Calu3 (cell line): ENCODE measurements at places on chromosomes 1 and 21.

- no peak for DNase-seq
These were observed 36.0 kb downstream of the OVAAL start for GRCh38 chr1:180594723-180595122.

DNA sequence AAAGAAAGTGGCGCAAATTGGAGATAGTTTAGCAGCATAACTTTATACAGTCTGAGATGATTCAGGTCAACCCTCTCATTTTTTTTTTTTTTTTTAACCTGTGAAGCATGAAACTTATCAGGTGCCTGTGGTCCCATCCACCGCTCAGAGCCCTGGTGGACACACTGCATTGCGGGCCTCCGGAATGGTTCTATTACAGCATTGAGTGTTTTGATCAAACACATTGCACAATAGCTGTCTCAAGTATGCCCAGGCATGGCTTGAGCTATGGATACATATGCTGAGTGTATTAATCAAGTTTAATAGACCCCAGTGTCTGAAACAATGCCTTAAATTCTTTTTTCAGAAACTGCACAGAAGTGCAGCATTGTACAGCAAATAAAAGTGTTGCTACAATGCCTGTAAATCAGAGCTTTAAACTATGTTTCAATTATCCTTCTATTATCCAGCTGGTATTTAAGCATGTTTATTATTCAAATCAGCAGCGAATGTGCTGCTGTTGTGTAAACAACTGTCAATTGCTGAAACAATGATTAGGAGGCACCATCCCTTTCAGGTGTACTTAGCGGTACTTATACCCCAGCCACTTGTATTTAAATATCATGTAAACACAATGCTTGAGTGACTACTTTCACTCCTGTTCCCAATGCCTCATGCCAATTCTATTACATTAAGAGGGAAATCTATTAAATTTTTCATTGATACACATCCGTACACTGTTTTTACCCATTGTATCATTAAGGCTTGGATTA is 456.6 kb downstream of the RPS6KC1 start:
- no peak for DNase-seq

DNA sequence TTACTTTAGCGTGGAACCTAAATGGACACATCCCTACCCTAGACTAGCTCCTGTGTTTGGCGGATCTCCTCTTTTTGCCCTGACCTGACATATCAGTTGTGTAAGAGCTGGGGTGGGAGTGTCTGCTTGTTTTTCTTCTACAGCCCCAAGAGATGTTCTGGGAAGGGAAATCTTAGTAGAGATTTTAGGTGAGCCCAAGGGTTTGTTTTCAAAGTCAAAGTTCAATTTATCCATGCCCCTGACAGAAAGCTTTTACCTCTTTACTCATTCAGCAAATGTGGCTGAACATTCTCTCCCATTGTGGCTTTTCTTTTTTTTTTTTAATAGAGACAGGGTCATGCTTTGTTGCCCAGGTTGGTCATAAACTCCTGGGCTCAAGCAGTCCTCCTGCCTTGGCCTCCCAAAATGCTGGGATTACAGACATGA is 7.3 kb upstream of the TARS2 start:
- DNase-seq = no peak

DNA sequence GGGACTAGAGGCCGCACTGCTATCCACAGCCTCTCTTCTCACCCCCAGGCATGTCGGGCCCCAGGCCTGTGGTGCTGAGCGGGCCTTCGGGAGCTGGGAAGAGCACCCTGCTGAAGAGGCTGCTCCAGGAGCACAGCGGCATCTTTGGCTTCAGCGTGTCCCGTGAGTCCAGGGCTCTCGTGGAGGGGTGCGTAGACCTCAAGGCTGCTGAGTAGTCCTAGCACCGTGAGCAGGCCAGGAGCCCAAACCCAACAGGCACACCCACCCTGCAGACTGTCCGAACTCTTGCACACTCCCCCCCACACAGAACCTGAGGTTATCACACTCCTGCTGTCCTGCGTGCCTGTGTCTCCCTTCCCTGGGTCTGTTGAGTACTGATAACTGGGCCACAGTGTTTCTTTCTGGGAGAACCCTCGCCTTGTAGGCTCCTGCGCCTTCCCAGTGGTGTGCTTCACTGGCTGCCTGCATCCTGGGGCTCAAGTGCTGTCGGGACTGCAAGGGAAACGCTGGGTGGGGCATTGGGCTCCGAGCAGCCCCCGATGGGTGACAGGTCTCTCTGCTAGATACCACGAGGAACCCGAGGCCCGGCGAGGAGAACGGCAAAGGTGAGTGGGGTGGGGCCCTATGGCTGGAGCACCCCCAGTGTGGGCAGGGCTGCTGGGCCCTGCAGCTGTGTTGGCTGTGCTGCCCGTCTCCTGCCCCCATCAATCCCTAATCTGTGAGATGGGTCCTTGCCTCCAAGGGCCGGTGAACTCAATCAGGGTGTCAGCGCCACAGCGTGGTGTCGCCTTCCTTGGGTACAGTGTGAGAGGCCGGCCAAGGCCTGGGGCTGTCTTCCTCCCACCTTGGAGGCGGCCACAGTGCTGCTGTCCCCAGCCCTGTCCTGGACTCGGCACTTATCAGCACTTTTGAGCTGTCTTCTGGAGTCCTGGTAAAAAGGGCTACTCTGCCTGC is 4.0 kb upstream of the GJC2 start:
- no peak for DNase-seq

- no peak for DNase-seq
These were observed 12.5 kb downstream of the MAST2 start for GRCh38 chr1:45815667-45816458.

- DNase-seq = peak; percentile 8
These were observed 184.9 kb downstream of the SLC35F3 start for GRCh38 chr1:234089396-234089795.

DNA sequence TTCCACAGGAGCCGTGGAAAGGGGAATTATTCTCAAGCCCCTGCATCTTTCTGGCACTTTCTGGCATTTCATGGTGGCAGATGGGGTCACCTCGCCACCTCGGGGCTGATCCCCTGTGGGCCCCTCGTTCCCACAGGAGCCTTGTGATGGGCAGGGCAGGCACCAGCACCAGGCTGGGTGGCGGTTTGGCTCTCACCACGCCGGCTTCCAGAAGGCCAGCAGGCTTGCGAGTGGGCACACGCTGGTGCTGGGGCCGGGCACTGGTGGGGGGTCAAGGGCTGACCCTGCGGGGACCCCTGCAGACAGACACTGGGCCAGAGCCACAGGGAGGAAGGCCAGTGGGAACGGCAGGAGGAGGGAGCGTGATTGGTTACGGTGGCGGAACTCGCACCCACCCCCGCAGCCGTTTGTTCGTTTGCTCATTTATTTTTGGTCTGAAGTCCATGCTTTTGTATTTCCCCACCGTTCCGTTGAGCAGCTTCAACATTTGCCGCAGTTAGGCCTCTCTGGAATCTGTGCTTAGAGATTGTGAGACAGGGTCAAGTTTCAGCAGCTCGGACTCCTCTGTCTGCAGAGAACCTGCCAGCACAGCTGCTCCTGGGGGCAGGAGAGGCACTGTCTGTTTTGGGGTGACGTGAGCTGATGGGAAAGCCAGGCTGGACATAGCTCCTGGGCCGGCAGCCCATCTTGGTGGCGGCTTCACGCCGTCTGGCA is 5.3 kb downstream of the COL18A1 start:
- no peak for DNase-seq

GRCh38 chr1:3553166-3553939 is 58.0 kb downstream of the MEGF6 start:
- no peak for DNase-seq

- DNase-seq = no peak
These were observed 24.7 kb downstream of the SDE2 start for GRCh38 chr1:225974454-225974853.

DNA sequence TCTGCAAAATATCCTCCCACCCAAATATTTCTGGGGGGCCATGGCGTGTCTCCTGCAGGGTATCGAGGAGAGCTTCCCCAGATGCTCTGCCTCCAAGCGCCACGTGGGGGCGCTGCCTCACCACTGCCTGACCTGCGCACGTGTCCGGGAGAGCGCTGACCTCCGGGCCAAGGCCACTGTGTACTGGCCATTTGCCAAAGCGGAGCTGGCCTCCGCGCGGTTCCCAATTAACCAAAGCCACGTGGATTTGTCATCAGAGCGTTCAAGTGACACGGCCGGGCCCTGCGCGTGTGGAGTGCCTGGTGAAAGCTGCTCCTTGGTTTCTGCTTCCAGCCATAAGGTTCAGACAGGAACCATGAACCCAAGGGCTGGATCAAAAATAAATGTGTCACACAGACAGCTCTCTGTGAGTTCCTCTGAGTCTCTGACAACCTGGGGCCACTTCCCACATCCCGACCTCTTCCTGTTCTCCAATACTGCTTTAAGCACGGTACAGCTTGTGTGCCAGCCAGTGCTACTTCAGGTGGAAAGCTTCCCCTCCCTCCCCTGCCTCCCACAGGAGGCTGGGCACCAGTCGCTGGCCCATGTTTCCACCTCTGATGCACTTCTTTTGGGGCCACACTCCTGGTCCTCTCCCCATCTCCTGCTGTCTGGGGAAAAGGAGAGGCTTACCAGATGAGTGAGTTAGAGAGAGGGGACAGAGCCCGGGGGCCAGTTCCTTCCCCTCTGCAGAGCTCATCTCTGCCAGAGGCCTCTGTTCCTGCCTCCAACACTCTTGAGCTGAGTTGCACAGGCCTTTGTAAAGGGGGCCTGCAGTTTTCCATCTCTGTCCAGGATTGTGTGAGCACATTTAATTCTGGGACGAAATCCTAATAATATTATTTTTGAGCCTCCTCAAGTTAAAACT is 26.1 kb downstream of the ZP4 start:
- peak; percentile 85 for DNase-seq

- peak; percentile 18 for DNase-seq
These were observed 164.9 kb downstream of the DYRK1A start for GRCh38 chr21:37531431-37531932.

DNA sequence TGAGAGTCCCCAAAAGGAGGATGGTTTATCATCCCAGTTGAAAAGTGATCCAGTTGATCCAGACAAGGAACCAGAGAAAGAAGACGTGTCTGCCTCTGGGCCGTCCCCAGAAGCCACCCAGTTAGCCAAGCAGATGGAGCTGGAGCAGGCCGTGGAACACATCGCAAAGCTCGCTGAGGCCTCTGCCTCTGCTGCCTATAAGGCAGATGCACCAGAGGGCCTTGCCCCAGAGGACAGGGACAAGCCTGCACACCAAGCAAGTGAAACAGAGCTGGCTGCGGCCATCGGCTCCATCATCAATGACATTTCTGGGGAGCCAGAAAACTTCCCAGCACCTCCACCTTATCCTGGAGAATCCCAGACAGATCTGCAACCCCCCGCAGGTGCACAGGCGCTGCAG is 43.3 kb downstream of the ZBTB17 start:
- no peak for DNase-seq

GRCh38 chr1:185377831-185378230 is 60.8 kb upstream of the IVNS1ABP start:
- no peak for DNase-seq

GRCh38 chr1:186086583-186086982 is 288.5 kb downstream of the TPR start:
- no peak for DNase-seq

DNA sequence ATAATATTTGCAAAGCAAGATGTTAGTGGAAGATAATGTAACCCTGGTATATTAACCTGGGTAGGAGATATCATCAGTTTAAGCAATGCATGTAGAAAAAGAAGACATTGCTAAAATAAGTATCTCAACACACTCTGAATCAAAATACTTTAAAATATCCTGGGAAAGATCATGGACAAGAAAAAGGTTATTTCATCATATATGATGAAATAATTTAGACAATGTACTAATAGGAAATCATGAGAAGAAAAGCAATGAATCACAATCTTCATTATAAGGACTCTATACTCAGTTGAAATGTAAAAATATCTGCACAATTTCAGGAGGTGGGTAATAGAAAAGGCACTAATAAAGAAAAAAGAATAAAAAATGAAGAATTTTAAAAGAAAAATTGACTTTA is 158.8 kb downstream of the KCNT2 start:
- no peak for DNase-seq

DNA sequence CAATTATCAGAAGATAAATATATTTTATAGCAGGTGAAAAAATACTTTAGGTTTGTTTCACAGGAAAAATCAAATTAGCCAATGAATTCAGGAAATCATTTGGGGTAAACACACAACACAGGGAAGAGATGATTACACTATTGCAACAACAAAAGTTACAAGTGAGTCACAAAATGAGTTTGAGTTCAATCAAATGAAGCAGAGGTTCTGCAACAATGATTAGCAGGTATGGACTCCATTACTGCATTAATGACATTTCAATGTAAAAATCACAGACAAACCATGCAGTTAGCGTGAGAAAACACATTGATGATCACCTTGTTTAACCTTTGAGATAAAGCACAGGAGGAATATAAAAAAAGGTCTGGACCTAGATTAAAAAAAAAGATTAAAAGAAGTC is 9.7 kb downstream of the ADGRL4 start:
- no peak for DNase-seq

GRCh38 chr1:26993237-26994019 is at the start of gene TRNP1:
Gene TRNP1 (plus strand): TSS chr1:26993692. CDS start chr1:26993787, 95 bp downstream.
- DNase-seq = peak; percentile 89

DNA sequence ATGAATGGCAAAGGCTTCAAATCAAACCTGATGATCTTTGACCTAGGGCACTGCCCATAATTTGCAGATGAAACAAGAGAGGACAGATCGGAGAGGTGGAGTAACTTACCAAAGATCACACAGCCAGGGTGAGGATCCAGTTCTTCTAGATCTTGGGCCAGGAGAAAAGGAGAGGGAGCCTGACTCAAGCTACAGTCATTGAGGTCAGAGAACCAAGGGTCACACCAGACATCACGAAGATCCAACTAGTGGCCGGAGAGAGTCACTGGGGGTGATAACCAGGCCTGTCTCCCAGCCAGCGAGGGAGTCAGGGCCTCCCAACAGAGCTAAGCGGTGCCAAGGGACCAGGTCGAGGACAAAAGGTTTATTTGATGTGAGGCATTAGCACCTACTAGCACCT is 115.0 kb downstream of the RIPK4 start:
- DNase-seq = no peak

- DNase-seq = no peak
These were observed 31.3 kb downstream of the NEK7 start for GRCh38 chr1:198187973-198188588.

- no peak for DNase-seq
These were observed 278.0 kb downstream of the BRINP2 start for GRCh38 chr1:177448652-177449357.

- DNase-seq = no peak
These were observed 21.6 kb downstream of the AK5 start for GRCh38 chr1:77303387-77303786.

GRCh38 chr1:22018583-22019559 is 17.4 kb downstream of the CELA3A start:
- peak; percentile 72 for DNase-seq

GRCh38 chr1:2271211-2271721 is 43.1 kb downstream of the SKI start:
- DNase-seq = no peak

GRCh38 chr1:107862064-107862463 is 102.9 kb downstream of the VAV3 start:
- no peak for DNase-seq
